ENCODE measurements at places on chromosomes 1 and 21.

DNA sequence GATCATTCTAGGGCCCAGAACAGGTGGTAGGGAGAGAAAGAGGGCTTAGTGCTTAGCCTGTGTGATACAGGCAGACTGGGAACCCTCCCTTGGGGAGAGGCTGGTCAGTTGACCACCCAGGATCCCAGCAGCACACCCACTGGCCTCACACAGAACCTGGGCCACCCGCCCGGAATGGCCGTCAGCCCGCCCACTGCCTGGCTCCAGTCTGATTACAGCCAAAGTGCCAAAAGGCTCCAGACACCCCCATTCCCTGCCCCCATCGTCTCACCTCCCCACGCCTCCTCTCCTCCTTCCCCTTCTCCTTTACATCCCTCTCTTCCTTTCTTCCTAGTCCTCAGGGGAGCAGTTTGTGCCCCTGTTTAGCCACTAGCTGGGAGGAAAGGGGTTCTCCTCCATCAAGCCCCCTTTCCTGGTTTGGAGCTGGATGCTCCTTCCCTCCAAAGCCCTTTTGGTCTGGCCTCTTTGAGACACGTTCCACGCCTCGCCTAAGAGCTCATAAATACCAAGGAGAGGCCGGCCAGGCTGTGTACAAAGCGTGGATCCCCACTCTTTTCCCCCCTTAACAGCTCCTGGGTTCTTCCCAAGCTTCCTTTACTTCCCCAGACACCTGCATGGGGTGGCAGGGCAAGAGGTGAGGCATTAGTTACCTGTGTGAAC, 4.6 kb upstream of the WNT2B start:
- H3K4me3 ChIP-seq: no peak overlapping the region
- H3K36me3 ChIP-seq: no peaks in the 10 kb centered on the region
- peaks cover 81% of the 10 kb centered on the region for H3K27me3 ChIP-seq

GRCh38 chr1:169925505-169926482, 32.1 kb upstream of the SCYL3 start:
- no peaks in the 10 kb centered on the region for H3K36me3 ChIP-seq
- no peak overlapping the region for H3K27ac ChIP-seq
- H3K4me3 ChIP-seq: no peak overlapping the region

DNA sequence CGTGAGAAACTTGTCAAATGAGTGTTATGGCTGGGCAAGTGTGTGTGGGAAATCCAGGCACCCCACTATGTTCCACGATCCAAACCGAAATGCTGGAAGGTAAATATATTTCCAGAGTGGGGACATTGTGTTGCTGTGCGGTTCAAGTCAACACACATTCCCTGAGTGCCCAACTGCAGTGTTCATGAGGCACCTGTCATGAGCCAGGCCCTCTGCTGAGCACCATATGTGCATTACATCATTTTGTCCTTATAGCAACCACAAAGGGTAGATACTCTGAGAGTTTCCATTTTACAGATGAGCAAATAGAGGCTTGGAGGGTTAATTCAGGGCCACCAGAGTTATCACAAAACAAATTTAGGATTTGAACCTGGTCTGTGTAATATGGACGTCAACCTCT, 59.9 kb upstream of the SOD1 start:
- H3K27me3 ChIP-seq: peaks cover 25% of the 10 kb centered on the region
- H3K36me3 ChIP-seq: no peaks in the 10 kb centered on the region
- DNase-seq: no peak
- peaks cover 4% of the 10 kb centered on the region for H3K4me1 ChIP-seq
- H3K27ac ChIP-seq: no peak overlapping the region

GRCh38 chr1:8249838-8250237, 68.1 kb upstream of the SLC45A1 start:
- no peaks in the 10 kb centered on the region for H3K4me1 ChIP-seq
- no peak for DNase-seq
- no peaks in the 10 kb centered on the region for H3K36me3 ChIP-seq
- H3K4me3 ChIP-seq: no peak overlapping the region
- peaks cover 54% of the 10 kb centered on the region for H3K27me3 ChIP-seq
- H3K27ac ChIP-seq: no peak overlapping the region

GRCh38 chr1:109761227-109762038, 2.3 kb downstream of the EPS8L3 start:
- no peaks in the 10 kb centered on the region for H3K36me3 ChIP-seq
- no peaks in the 10 kb centered on the region for H3K27me3 ChIP-seq
- DNase-seq: no peak
- no peak overlapping the region for H3K4me3 ChIP-seq

DNA sequence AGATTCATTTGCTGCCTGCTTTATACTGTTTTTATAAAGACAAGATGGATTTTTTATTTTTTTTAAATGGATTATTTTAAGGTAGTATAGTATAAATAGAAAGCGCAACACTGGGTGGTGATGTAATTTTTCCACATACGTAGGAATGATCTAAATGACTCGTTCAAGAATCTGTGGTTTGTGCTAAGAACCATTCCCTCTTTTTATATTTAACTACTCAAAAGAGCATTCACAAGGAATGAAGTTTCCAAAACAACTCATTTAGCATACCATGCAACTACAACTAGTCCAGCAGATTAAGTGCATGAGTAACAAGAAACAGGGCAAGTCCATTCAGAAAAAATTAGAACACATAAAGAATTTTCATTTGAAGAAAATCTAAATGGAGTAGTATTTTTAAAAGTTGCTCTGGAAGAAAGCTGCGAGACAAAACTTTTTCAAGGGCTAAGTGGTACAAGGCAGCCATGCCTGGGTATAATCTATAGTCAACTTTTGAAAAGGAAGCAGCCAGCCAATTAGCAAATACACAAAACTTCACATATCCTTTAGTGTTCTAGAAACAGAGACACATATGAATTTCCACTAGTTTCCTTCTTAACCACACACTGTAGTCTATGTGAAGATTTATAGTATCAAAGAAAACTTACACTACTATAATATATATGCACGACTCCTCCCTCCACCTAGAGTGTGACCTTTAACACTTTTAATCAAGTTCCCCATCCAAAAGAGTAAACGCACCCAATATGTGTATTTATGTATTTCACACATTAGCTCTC, 23.4 kb downstream of the GTF2B start:
- DNase-seq: no peak
- peaks cover 24% of the 10 kb centered on the region for H3K36me3 ChIP-seq
- no peak overlapping the region for H3K4me3 ChIP-seq
- no peak overlapping the region for H3K27ac ChIP-seq
- H3K4me1 ChIP-seq: no peaks in the 10 kb centered on the region

DNA sequence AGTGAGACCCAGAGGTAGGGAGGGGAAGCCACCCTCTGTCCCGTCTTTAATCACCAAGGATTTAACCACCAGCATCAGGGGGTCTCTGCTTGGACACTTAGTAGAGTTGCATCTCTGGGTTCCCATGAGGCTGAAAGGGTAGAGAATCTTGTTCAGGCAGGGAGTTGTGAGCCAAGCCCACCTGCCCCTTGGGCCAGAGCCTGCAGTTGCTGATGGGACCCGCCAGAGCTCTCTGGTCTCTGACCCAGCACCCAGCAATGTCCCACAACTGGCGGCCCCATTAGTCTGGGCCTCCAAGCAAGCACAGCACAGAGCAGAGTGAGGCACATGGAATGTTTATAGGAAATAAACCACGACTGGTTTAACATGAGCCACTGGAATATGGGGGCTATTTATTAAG, 166.3 kb downstream of the TRIM33 start:
- no peaks in the 10 kb centered on the region for H3K27me3 ChIP-seq
- DNase-seq: no peak
- H3K4me3 ChIP-seq: no peak overlapping the region
- H3K36me3 ChIP-seq: no peaks in the 10 kb centered on the region

- H3K36me3 ChIP-seq: peaks cover 20% of the 10 kb centered on the region
- peak overlapping the region; percentile 100 for H3K27ac ChIP-seq
- no peaks in the 10 kb centered on the region for H3K27me3 ChIP-seq
Measured at GRCh38 chr1:156663178-156663577, 14.0 kb downstream of the NES start.

DNA sequence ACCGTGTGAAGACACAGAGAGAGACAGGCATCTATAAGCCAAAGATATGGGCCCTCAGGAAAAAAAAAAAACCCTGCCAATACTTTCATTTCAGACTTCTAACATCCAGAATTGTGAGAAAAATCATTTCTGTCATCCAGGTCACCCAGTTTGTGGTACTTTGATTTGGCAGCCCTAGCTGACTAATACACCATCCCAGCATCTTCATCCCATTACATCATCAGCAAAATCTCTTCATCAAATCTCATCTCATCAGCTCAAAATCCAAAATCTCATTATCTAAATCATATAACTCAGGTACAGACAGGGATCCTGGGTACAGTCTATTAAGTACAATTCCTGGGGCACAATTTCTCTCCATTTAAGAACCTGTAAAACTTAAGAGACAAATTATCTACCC, 51.9 kb upstream of the GJA8 start:
- H3K27me3 ChIP-seq: no peaks in the 10 kb centered on the region
- no peak overlapping the region for H3K4me3 ChIP-seq
- no peak for DNase-seq
- H3K27ac ChIP-seq: no peak overlapping the region

- H3K27ac ChIP-seq: no peak overlapping the region
- H3K4me3 ChIP-seq: no peak overlapping the region
- DNase-seq: no peak
- peaks cover 45% of the 10 kb centered on the region for H3K27me3 ChIP-seq
- no peaks in the 10 kb centered on the region for H3K4me1 ChIP-seq
- H3K36me3 ChIP-seq: no peaks in the 10 kb centered on the region
Measured at GRCh38 chr1:154751690-154752089, 118.4 kb downstream of the KCNN3 start.

- H3K27ac ChIP-seq: no peak overlapping the region
- peaks cover 19% of the 10 kb centered on the region for H3K36me3 ChIP-seq
- no peaks in the 10 kb centered on the region for H3K27me3 ChIP-seq
- no peak overlapping the region for H3K4me3 ChIP-seq
- peaks cover 4% of the 10 kb centered on the region for H3K4me1 ChIP-seq
Measured at GRCh38 chr1:11657654-11658053, 3.0 kb downstream of the FBXO44 start.

DNA sequence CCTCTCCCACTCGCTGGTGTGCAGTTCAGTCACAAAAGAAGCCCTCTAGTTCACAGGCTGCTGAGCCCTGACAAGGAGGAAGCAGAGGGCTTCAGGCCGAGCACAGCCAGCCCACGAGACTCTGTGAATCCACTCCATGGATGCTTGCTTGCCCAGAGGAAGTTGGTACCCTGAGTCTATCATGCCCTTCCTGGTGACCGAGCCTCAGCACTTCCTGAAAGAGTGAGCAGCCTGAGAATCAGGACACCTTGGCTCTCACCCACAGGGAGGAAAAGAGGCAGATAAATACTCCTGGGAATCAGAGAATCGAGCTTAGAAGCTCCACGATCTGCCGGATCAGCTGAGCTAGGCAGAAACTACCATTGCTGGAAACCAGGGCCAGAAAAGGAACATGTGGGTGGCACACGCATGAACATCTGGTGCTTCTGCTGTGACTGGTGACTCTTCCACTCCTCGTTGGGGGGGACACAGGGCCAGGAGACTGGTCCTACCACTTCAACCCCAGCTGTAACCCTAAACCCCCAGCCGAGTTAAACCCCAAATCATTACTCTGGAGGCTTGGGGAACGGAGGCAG, 376.3 kb upstream of the CAMK1G start:
- H3K27ac ChIP-seq: no peak overlapping the region
- H3K36me3 ChIP-seq: no peaks in the 10 kb centered on the region
- no peak overlapping the region for H3K4me3 ChIP-seq
- H3K4me1 ChIP-seq: no peaks in the 10 kb centered on the region
- no peak for DNase-seq
- H3K27me3 ChIP-seq: peaks cover 19% of the 10 kb centered on the region

DNA sequence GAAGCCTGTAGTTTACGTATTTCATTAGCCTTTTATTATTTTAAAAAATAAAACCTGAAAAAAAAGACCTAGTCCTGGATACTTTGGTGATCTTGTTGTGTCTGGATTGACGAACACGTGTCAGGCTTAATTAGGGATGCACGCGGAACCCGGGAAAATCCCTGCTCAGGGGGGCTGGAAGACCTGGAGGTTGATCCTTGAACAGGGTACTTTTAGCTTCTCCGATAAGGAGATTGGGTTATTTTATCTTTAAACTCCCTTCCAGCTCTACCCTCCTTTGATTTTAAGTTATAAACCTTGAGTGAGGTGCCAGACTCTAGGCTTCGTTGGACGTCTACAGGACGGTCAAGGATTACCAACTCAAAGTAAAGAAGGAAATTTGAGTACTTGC, 552 bp upstream of the ZNF691 start:
- no peaks in the 10 kb centered on the region for H3K27me3 ChIP-seq
- DNase-seq: no peak
- H3K4me1 ChIP-seq: peaks cover 32% of the 10 kb centered on the region
- peak overlapping the region; percentile 70 for H3K4me3 ChIP-seq

- no peaks in the 10 kb centered on the region for H3K27me3 ChIP-seq
- no peak overlapping the region for H3K4me3 ChIP-seq
- no peak for DNase-seq
- H3K36me3 ChIP-seq: no peaks in the 10 kb centered on the region
- H3K27ac ChIP-seq: no peak overlapping the region
- no peaks in the 10 kb centered on the region for H3K4me1 ChIP-seq
Measured at GRCh38 chr1:92201973-92202372, 15.7 kb upstream of the C1orf146 start.

DNA sequence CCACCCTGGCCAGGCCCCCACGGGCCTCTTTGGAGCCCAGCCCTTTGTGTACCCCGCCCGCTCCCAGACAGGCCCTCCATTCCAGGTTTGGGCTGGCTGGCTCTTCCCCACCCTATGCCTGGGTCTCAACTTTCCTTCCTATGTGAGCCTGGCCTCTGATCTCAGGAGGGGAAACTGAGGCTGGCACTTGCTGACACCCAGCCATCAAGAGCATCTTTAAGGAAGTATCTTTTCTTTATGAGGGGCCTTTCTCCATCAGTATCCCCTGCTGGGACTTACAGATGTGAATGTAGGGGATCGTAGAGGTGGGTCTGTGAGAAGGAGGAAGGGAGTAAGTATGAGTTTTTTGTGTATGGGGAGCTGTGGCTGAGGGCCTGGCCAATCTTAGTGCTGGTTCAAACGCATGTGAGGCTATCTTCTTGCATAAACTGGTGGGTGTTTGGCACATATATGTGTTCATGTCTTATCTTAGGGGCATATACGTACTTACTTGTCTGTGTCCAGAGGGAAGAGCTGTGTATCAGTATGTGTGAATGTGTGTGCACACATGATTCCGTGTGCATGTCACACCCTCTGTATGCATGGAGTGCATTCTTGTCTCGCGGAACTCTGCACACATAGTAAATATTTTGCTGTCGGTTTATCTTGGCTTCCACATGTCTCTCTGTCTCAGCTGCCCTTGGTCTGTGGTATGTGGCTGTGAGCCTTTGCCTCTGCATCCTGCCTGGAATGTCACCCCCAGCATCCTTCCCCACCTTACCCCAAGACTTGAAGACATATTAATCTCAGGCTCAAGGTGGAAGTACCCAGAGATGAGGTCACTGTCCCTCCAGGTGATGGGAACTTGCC, 5.4 kb downstream of the NECTIN4 start:
- peaks cover 18% of the 10 kb centered on the region for H3K4me1 ChIP-seq
- no peaks in the 10 kb centered on the region for H3K36me3 ChIP-seq
- no peaks in the 10 kb centered on the region for H3K27me3 ChIP-seq

GRCh38 chr1:210627755-210628154, 299.1 kb downstream of the HHAT start:
- H3K4me3 ChIP-seq: no peak overlapping the region
- no peaks in the 10 kb centered on the region for H3K4me1 ChIP-seq
- H3K36me3 ChIP-seq: no peaks in the 10 kb centered on the region
- H3K27me3 ChIP-seq: peaks cover 7% of the 10 kb centered on the region

- H3K27me3 ChIP-seq: no peaks in the 10 kb centered on the region
- no peak overlapping the region for H3K27ac ChIP-seq
- H3K4me1 ChIP-seq: no peaks in the 10 kb centered on the region
- H3K4me3 ChIP-seq: no peak overlapping the region
- peaks cover 85% of the 10 kb centered on the region for H3K36me3 ChIP-seq
Measured at GRCh38 chr21:39300587-39300986, 12.8 kb downstream of the BRWD1 start.

GRCh38 chr1:101367630-101368029, 130.8 kb downstream of the S1PR1 start:
- no peaks in the 10 kb centered on the region for H3K4me1 ChIP-seq
- no peak for DNase-seq
- no peaks in the 10 kb centered on the region for H3K27me3 ChIP-seq
- H3K27ac ChIP-seq: no peak overlapping the region

Measured in K562 (cell line).